Smooth muscle cell of the coronary artery (primary cell): ENCODE measurements at places on chromosomes 7 and 10. TPM values are rescaled to one million over a fixed set of nuclear protein-coding genes. Genes with fewer than 3 reads are reported as not detected.

SEMA4G gene
- total RNA-seq = 0.47 and 0.53 TPM in 2 replicates

UPK3BL2 gene
- total RNA-seq = 1.3 and 2.2 TPM in 2 replicates

SPACDR gene
- total RNA-seq = 0.38 and 0.70 TPM in 2 replicates

AGMO gene
- 0.35 TPM in 1 of 2 replicates, not detected in the other for total RNA-seq

OR2A12 gene
- total RNA-seq = not detected in 2 replicates

NXPH1 gene
- total RNA-seq = not detected in 2 replicates

WNT2 gene
- total RNA-seq = 0.08 and 1.6 TPM in 2 replicates

HOXA3 gene
- not detected in 2 replicates for total RNA-seq

ZPBP gene
- total RNA-seq = not detected in 2 replicates

HOXA6 gene
- not detected in 2 replicates for total RNA-seq

NOS3 gene
- 0.53 and 1.3 TPM in 2 replicates for total RNA-seq

TMEM140 gene
- 3.4 and 11.5 TPM in 2 replicates for total RNA-seq

ABHD11 gene
- 6.6 and 8.9 TPM in 2 replicates for total RNA-seq

IFIT1B gene
- total RNA-seq = not detected in 2 replicates

COL28A1 gene
- total RNA-seq = not detected in 2 replicates

CAMK2B gene
- total RNA-seq = 0.23 and 0.59 TPM in 2 replicates

DRGX gene
- total RNA-seq = not detected in 2 replicates

TMEM236 gene
- total RNA-seq = under 0.01 TPM in 1 of 2 replicates, not detected in the other
